ENCODE measurements at places on chromosomes 4 and X.
A peak's percentile ranks its signal among the peaks of the same experiment; 100 is the strongest.

DNA sequence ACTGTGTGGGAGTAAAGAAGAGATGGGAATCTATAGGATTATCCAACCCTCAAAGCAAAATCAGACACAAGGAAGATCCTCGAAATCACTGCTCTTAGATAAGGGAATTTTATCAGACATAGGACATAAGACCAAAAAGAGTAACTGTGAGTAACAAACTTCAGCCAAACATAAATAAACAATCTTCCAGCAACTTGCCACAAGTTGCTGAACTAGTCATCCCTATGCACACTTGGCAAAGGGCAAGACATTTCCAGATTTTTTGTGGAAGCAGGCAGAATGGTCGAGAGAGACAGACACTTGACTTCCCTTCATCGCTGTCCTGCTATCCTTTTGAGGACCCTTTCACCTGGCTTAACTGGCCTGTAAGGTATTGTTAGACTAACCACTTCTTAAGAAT lies 89.6 kb downstream of the KCNIP4 start:
- no peak for DNase-seq

- DNase-seq: no peak
Measured at GRCh38 chr4:75345423-75345822, 168.8 kb downstream of the RCHY1 start.

DNA sequence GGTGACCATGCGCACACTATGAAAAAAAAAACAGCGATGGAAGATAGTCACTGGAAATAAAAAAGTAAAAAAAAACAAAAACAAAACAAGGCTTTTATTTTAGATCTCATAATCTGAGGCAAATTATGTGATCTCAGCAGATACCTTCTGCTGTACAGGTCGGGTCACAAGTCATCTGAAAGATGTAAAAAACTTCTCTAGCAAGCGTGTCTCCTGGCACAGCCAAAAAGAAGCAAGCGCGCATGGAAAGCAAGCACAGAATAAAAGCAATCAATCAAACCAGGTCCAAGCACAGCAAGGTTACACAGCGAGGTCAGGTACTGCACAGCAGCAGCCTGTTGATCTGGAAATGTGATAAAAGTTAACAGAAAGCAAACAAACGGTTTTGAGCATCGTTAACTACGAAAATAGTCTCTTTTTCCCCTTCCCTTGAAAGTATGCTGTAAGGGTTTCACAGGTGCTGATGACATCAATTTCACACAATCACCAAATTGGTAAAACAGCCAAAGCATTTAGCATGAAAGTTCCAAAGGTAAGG lies 79.3 kb upstream of the MTNR1A start:
- DNase-seq: no peak

- DNase-seq: no peak
Measured at GRCh38 chr4:26935397-26935796, 74.8 kb downstream of the STIM2 start.

DNA sequence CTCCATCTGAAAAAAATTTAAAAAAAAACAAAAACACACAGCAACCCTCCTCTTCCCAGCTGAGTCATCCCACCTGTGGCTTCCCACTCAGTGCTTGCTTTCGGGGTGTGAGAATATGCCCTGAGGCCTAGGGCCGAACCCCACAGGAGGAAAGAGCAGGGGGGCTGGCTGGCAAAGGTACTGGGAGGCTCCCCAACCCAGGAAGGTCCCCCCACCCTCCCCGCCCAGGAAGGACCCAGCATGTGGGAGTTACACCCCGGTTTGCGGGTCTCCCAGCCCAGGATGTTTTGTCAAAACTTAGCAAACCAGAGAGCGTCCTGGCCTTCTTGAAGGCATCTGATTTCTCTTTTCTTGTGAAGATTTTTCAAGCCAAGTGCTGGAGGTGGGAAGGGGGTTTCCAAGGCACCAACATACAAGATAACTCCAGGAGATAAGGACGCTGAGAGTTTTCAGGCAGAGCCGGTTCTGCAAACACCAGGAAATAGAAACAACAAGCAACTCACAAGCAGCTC lies 25.7 kb upstream of the CSF2RA start:
- peak; percentile 55 for DNase-seq

DNA sequence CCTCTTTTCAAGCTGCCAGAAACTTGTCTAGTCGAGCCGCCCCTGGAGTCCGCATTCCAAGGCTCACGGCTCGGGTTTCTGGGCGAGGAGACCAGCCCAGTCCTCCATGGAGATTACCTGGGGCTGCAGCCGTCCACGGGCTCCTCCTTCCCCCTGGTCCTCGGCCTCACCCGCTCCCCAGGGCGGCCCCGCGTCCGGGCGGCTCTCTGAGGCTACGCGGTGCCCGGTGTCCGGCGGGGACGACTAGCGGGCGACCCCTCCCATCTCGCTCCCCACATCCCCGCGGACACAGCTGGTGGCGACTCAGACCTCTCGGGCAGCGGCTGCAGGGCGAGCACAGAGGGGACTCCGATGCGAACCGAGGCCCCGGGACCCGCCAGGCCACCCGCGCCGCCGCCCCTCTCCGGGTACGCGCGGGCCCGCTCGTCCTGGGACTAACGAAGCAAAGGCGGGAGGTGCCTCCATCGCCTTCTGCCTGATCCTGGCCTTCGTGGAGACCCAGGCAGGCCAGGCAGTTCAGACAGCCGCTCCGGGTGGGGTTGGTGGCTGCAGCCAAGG lies 159.4 kb downstream of the TRAM1L1 start:
- peak; percentile 1 for DNase-seq

GRCh38 chrX:74325130-74326059 lies 21.4 kb downstream of the ZCCHC13 start:
- no peak for DNase-seq

DNA sequence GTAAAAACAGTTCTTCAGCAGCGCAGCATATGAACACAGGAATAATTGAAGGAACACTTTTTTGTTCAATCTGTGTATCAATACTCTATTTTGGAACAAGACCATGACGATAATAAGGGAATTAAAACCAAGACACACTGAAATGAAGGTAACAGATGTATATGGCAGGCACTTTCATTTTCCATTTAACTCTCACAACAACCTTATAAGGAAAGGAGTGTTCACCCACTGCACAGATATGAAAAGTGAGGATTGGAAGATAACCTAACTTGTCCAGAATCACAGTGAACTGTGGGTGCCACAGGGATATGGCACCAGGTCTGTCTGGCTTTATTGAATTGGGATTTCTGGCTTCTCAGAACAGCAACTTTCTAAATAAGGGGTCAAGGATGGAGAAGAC lies 153.3 kb downstream of the MID1IP1 start:
- no peak for DNase-seq

DNA sequence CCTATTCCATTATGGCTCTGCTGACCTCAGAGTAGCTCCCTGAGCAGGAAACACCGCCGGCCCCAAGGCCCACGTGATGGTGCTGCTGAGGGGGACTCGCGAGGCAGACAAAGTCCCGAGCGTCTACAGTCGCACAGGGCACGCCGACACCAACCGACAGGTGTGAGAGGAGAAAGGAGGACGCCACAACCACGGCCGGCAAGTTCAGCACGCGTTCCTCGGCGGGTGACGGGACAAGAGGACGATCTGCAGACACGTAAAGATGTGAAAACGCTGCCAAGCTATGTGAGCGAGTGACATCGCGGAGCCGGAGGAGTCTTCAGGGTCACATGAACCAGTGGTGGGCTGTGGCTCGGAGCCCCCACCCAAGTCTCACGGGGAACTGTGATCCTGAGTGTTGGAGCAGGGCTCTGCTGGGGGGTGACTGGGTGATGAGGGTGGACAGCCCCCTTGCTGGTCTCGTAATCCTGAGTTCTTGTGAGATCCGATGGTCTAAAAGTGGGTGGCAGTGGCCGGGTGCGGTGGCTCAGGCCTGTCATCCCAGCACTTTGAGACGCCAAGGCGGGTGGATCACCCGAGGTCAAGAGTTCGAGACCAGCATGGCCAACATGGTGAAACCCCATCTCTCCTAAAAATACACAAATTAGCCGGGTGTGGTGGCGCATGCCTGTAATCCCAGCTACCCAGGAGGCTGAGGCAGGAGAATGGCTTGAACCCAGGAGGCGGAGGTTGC lies 34.0 kb downstream of the PPP2R3B start:
- no peak for DNase-seq

GRCh38 chr4:184167576-184167975 lies 50.1 kb downstream of the ENPP6 start:
- DNase-seq: no peak

- DNase-seq: no peak
Measured at GRCh38 chr4:110849461-110849860, 226.6 kb upstream of the PITX2 start.

GRCh38 chr4:71692198-71692597 lies 91.7 kb downstream of the GC start:
- no peak for DNase-seq

GRCh38 chr4:140088323-140088967 lies 65.5 kb downstream of the MAML3 start:
- DNase-seq: no peak

- peak; percentile 56 for DNase-seq
Measured at GRCh38 chrX:18390941-18391538, 34.4 kb upstream of the CDKL5 start.

GRCh38 chr4:93403571-93403970 lies 425.0 kb upstream of the ATOH1 start:
- no peak for DNase-seq

DNA sequence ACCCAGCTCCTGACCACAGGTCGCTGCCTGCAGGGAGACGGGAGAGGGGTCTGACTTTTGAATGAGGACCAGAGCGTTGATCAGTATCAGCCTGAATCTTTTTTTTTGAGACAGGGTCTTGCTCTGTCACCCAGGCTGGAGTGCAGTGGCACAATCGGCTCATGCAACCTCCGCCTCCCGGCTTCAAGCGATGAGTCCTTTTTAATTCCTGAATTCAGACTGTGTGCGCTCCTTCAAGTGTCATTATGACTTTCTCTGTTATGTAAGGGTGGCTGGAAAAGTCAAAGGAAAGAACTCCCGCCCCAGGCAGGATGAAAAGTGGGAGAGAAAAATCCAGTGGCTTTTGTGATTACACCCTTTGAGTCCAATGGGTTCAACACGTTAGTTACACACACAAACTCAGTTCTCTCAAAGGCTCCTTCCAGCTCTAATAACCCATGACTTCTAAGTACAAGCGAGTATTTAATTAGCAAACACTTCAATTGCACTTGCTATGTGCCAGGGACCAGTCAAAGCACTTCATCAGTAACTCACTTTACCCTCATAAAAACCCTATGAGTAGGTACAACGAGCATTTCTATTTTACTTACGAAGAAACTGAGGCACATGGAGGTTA lies 44.4 kb downstream of the PDHA1 start:
- DNase-seq: no peak

DNA sequence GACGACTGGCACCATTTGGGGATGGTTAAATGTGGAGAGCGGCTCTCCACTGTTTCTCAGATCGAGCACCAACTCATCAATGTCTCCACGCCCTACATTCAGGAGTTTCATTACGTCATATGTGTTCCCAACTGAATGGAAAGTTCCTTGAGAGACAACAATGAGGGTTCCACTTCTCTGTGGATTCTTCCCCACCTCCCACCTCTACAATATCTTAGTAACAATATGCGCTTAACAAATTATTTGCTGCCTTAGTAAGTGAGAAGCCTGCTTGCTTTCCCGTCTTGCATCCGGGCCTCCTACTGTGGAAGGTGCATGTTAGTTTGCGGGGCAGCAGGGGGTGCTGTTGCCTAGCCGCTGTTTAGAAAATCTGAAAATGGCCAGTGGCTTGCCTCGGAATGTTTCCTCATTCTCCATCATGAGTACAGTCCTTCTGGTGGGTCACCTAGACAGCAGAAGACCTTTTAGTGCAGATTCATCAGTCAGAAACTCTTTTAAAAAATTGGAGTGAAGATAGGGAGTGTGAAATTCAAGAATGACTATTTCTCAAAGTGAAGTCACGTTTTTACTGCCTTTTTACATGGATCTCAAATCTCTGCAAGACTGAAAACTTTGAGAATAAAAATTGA lies 55.7 kb downstream of the PHOX2B start:
- peak; percentile 54 for DNase-seq

DNA sequence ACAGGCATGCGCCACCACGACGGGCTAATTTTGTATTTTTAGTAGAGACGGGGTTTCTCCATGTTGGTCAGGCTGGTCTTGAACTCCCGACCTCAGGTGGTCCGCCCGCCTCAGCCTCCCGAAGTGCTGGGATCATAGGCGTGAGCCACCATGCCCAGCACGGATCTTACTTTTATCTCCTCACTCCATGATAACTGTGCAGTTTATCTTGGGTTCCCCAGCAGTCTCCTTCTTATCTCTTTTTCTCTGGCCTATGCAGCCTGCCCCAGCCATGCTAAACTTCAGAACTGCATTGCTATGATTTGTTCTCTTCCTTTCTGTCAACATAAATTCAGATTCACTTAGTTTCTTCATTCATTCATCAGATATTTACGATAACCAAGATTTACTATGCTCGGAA lies 22.4 kb downstream of the PAGE1 start:
- DNase-seq: no peak

- DNase-seq: no peak
Measured at GRCh38 chr4:25160714-25161592, 704 bp upstream of the SEPSECS start.

DNA sequence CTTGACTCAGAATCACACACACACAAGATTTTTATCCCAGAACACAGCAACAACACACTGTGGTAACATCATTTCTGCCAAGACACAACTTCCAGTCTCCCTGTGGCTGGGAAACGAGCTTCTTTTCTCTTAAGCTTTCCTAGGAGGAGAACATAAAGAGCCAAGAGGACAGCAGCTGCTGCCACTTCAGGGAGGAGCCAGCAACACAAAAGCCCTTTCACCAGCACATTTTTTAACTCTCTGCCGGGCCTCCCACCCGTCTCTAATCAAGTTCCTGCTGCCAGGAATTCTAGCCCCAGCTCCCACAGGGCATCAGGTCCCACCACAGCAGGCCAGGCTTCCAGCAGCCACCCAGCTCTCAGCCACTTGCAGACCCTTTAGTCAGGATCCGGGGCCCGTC lies 22.4 kb downstream of the FAT1 start:
- DNase-seq: no peak

DNA sequence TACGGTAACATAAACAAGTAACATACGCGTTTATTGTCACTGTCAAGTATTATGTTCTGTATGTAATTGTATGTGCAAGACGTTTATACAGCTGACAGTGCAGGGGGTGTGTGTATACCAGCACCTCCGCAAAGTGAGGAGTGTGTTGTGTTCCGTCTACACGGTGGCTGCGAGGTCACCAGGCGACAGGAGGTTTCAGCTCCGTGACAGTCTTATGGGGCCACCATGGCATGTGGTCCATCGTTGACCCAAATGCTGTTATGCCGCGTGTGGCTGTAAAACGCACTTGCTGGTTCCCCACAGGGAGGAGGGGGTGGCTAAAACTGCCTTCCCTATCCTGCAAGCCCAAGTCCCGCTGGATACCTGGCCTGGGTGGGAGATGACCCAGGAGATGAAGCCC lies 25.0 kb downstream of the NSG1 start:
- DNase-seq: no peak

- DNase-seq: peak; percentile 33
Measured at GRCh38 chrX:103215425-103215991, 600 bp downstream of the BEX4 start.

- no peak for DNase-seq
Measured at GRCh38 chr4:32826169-32826568, 2106.0 kb downstream of the PCDH7 start.

All from stimulated activated CD4-positive, alpha-beta T cell treated with anti-CD3 and anti-CD28 coated beads, Interleukin-15, amount 100 ng/mL, for 24 hours (primary cell).